ENCODE measurements at places on chromosomes 3 and 15.

GRCh38 chr3:27127195-27127594 lies 242.0 kb downstream of the NEK10 start:
- no peak for DNase-seq

GRCh38 chr3:101994386-101994785 lies 145.1 kb downstream of the NFKBIZ start:
- no peak for DNase-seq

- DNase-seq = no peak
Observed at GRCh38 chr3:182234881-182235280, 523.2 kb downstream of the SOX2 start.

- peak; percentile 70 for DNase-seq
Observed at GRCh38 chr3:111547631-111548030, 5.6 kb downstream of the CD96 start.

DNA sequence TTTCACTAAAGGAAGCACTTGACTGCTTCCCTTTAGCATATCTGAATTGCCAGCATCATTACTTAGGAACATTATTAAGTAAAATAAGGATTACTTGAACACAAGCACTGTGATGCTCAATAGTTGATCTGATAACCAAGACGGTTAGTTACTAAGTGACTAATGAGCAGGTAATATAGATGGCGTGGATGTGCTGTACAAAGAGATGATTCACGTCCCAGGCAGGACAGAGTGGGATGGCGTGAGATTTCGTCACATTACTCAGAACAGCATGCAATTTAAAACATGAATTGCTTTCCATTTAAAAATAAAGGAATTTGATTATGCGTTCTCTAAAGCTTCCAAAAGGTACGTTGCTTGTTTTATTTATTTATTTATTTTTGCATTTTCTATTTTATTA lies 240.0 kb upstream of the ARHGEF26 start:
- DNase-seq = no peak

GRCh38 chr3:32457971-32458471 lies 44.6 kb downstream of the CMTM6 start:
- peak; percentile 92 for DNase-seq

- no peak for DNase-seq
Observed at GRCh38 chr3:52149726-52150125, 4.5 kb downstream of the POC1A start.

DNA sequence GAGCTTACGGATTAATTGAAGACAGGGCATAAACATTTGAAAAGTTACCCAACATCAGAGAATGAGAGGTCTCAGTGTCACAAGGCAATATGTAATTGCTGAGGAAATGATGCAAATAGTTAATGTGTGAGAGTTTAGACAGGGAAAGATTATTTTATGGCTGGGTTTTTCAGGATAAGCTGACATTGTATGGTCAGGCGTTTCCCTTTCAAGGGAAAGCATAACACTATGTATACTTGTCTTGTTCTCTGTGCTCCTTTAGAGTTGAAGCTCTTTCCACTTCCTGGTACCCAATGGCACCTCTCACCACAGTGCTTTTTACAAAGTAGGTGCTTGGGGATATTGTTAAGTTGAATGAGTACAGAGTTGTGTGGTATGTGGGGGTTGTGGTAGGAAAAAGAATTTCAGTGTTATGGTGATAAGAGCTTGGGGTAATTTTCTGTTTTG lies 19.9 kb downstream of the IQGAP1 start:
- DNase-seq = peak; percentile 54

DNA sequence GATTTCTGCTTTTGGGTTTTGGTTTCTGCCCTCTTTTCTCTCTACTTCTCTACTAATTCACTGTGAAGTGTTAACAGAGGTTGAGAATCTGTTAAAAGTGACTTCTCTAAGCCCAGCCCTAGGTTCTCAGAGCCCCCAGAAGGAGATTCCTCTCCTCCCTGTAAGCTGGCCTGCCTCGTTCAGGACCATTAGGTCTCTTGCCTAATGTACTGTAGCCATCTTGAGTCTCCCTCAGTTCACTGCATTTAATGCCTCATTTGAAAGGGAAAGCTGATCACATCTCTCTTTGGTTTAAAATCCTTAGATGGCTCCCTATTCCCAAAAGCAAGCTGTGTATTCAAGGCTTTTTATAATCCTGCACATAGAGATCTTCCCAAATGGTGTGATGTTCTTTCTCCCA lies 16.3 kb downstream of the RTP1 start:
- DNase-seq = no peak

DNA sequence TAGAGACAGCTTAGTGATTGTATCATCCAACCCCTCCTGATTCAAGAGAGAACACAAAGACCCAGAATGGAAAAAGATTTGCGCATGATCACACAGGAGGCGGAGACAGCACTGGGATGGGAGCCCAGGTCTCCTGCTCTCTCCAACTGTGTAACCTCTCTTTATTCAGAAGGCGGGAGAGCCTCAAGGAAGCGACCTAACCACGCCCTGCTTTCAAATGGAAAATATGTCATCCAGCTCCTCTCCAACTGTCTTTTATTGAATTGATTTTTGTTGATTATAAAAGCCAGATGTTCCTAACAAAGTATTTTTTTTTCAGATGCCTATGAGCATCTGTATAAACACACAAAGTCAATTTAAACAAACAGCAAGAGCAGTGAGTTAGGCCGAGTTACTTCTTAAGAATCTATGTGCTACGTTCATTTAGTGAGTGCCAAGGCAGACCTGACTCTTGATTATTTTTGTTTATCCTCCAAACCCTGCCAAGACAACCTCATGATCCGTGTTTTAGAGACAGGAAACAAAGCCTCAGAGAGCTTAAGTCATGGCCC lies 74.5 kb downstream of the BFSP2 start:
- no peak for DNase-seq

GRCh38 chr3:123871946-123872345 lies 12.2 kb downstream of the MYLK start:
- no peak for DNase-seq

DNA sequence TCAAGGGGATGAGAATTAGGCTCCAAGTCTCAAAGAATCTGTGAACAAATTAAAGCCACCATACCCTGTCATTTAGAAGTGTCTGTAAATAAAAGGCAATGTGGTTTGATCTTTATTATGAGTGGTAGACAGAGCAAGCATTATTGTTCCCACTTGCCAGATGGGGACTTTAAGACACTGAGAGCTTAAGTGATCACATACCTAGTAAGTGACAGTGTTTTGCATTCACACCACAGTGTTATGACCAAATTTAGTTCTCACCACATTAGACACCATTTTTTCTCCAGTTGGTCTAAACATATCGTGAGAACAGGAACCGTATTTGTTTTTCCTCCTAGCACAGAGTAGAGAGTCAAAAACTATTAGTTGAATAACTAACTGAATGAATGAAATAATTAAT lies 13.2 kb upstream of the ZBED2 start:
- no peak for DNase-seq

DNA sequence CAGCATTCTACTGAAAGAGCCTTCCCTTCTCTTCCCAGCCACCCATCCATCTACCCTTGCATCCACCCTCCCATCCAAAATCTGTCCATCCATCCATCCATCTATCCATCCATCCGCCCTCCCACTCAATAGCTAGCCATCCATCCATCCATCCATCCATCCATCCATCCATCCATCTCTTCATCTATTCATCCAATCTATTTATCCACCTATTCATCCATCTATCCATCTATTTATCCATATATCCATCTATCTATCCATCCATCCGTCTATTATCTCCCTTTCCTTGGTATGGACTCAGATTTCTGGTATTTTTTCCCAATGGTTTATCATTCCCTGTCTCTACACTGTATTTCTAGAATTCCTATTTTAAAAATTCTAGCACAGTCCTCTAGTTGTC lies 46.1 kb upstream of the PPARG start:
- no peak for DNase-seq

- no peak for DNase-seq
Observed at GRCh38 chr15:62895905-62896316, 146.6 kb upstream of the TPM1 start.

- no peak for DNase-seq
Observed at GRCh38 chr3:3618623-3619022, 180.6 kb upstream of the LRRN1 start.

DNA sequence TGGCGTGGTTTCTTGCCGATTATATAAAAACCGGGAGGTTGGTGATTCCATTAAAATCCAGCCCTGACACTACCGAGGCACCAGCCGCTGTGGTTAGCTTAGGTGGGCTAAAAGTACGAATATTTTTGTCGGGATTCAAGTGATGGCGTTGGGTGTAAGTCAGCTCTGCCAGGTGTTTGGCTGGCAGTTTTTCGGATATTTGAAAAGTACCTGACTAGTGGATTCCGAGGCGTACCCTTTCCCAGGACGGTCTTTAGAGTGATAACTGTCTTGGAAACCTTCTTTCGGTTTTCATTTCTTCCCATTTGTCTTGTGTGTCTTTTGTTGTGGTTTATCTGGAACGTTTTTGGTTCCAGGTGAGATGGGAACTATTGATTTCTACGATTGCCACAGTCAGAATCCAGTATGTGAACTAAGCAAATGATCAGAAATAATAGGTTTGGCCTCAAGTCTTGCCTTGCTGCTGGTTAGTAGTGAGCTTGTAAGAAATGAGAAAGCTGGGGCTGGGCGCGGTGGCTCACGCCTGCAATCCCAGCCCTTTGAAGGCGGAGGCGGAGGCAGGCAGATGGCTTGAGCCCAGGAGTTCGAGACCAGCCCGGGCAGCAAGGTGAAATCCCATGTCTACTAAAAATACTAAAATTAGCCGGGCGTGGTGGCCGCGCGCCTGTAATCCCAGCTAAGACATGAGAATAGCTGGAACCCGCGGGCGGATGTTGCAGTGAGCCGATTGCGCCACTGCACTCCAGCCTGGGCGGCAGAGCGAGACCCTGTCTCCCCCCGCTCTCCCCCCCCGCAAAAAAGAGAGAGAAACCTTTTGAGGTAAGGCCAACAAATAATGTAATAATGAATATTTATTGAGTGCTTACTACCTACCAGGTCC lies 1.4 kb downstream of the FYTTD1 start:
- peak; percentile 33 for DNase-seq

DNA sequence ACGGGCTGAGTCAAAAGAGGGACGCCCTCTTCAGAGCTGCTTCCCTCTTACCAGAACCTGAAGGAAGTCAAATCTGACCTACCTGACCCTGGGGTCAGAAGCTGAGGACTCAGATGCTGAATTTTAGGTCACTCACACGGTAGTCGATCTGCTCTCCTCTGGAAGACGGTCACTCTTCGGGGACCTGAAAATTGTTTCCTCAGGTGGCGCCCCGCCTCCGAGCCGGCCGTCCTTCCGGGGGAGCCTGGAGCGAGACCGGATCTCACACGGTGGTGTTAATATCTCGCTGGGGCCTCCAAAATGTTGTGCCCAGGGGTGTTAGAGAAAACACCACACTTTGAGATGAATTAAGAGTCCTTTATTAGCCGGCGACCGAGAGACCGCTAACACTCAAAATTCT lies 737.2 kb downstream of the SI start:
- DNase-seq = no peak

GRCh38 chr3:40417845-40418543 lies 31.0 kb downstream of the ENTPD3 start:
- DNase-seq = no peak

DNA sequence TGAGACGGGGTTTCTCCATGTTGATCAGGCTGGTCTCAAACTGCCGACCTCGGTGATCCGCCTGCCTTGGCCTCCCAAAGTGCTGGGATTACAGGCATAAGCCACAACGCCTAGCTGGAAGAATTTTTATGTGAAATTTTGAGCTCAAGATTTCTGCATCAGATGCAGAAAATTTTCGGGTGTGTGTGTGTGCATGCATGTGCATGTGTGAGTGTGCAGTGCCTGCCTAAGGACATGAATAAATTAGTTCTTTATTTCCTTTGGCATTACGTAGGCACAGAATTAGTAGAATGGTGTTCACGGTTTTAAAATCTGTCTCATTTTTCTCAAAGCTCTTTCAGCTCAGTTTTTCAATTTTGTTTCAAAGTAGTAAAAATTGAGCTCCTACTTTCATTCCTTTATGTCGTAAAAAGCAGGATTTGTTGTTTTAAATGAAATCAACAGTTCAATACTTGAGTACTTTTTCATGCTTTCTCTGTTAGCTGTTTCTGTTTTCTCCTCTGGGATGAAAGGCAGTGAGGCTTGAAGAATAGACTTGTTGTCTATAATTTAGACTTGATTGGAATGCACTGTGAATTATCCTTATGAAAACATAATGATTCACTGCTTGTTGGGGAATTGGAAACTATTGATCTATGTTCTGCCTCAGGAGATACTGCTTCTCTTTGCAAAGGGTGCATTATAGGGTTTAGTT lies 23.3 kb upstream of the RAB11A start:
- no peak for DNase-seq

DNA sequence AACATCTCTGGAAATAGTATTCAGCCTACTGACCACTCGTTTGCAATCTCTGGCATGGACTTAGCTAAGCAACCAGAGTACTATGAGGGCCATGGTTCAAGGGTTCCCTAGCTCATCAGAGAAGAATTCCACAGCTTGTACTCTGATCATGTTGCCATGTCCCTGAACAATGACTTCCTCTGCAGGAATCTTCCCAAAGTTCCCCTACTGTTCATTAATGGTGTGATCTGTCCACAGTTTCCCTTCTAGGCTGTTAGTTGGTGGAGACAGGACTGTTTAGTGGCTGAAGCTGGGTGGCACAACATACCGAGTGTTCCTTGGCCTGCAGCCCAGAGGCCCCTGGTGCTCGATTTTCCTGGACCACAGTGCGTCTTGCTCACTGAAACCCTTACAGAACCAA lies 44.4 kb upstream of the GALNT15 start:
- no peak for DNase-seq

DNA sequence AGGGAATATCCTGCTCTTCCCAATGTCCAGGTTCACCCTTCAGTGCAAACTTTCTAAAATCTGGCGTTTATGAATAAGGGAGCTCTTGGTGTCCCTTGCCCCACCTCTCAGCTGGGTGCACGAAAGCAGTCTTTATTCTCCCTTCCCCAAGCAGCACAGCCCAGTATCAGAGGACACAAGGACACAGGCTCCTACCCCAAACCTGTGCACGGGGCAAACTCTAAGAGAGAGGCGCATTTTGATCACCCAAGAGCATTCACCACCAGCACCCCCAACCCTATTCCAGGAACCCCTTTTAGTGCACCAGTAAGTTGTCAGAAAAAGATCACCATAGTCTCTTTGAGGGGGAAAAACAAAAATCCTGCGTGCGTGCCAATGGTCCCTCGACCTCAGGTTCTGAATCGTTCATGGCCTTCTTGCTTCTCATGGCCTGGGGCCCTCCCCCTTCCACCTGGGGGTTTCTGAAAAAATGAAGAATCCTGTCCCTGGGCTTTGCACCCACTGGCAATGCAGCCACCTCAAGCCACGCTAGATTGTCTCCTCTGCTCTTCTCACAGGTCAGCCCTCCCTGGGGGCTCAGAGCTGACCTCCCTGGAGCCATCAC lies 78.9 kb downstream of the FAM174B start:
- DNase-seq = no peak

DNA sequence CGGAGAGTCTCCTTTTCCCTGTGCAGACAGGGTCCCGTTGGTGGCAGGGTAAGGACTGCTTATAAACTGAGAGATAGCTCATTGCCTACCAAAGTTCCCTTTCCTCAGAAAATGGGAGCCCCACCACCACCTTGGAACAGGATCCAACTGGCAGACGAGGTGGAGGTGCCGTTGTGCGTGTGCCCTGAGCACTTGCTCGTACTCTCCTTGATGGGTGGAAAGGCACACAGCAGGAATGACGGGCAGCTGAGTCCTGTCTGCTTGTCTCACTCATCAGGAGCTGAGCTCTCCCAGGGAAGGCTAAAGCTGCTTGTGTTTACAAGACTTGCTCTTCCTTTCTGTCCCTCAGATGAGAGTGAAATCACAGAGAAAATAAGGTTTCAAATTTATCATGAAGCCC lies 60.7 kb downstream of the B3GNT5 start:
- no peak for DNase-seq
